ENCODE measurements at places on chromosomes 5 and 9.
A peak's percentile ranks its signal among the peaks of the same experiment; 100 is the strongest.

DNA sequence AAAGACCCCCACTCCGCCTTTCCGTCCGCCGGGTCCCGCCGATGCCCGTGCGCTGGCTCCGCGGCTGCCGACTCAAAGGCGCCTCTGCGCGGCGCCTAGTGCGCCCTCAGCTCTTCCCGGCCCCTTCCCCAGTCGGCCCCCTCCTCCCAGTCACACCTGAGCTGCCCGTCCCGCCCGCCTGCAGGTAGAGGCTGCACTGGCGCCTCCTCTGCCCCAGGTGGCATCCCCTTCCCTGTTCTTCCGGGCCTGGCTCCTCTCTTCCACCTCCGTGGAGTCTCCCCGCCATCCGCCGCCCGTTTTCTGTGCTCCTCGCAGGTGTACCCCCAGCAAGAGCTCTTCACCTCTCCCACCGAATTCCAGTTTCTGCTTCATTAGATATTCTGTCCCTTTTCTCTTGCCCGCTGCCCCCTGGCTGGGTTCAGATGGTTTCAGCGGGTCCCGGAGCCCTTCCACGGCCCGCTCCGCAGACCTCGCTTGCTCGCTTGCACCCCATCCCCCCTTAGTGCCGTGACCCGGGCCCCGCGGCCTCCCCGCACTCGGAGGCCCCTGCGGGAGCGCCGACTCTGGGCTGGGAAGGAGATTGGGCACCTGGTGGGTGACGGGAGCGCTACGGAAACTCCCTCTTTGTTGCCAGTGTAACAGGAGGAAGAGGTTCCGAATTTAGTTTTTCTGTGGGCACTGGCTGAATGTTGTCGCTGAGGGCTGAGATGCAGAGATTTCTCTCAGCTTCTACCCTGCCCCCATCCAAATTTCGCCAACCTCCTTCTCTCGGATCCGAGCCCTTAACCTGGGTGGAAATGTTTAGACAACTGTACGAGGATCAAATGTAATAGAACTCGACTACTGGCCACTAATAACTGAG, 809 bp downstream of the SLC44A1 start:
- peak; percentile 20 for DNase-seq

GRCh38 chr9:123656565-123656964, 273.4 kb downstream of the DENND1A start:
- no peak for DNase-seq

GRCh38 chr9:89386206-89386605, 67.9 kb downstream of the SECISBP2 start:
- DNase-seq: no peak

GRCh38 chr5:2155556-2155955, 272.8 kb upstream of the IRX4 start:
- DNase-seq: no peak

GRCh38 chr5:55450050-55450765, 84.6 kb downstream of the PLPP1 start:
- no peak for DNase-seq

DNA sequence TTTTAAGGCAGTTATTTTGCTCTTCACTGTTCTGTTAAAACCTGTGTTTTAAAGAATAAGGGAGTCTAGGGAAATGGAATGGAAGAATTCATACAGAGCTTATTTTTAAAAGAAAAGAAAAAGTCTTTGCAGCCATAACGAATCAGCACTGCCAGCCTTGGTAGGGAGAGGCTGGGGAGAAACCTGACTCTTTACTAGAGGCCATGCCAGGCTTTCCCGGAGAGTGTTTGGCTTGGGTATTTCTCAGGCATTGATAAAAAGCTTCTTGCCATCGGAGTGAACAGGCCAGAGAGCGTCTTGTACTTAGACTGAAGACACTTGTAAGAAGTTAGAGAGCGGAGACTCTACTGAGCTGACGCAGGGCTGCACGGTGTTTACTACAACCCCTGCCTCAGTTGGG, 72.7 kb upstream of the NFIL3 start:
- no peak for DNase-seq

GRCh38 chr9:37870081-37870798, 33.7 kb downstream of the SLC25A51 start:
- DNase-seq: no peak

GRCh38 chr5:81189875-81190498, 43.1 kb upstream of the CKMT2 start:
- DNase-seq: no peak

DNA sequence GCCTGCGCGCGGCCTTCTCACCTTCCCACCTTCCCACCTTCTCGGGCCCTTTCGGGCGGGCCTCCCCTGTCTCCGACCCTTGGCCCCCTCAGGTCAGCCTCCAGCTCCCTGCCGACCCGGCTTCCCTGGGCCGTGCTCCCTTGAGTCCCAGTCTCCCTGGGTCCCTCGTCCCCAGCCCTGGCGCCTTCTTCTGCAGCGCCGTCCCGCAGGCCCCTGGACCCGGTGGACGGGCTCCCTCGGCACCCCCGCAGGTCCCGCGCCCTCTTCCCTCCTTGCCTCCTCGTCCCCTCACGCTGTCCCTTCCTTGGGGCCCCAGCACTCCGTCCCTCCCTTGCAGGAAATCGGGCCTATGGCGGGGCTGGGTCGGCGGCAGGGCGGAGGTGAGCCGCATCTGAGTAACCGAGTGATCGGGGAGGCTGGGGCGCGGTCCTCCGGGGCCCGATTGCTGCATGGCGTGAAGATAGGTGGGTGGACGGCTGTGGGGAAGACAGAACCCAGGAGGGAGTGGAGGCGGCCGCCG, 7.6 kb downstream of the ARPC5L start:
- DNase-seq: no peak

DNA sequence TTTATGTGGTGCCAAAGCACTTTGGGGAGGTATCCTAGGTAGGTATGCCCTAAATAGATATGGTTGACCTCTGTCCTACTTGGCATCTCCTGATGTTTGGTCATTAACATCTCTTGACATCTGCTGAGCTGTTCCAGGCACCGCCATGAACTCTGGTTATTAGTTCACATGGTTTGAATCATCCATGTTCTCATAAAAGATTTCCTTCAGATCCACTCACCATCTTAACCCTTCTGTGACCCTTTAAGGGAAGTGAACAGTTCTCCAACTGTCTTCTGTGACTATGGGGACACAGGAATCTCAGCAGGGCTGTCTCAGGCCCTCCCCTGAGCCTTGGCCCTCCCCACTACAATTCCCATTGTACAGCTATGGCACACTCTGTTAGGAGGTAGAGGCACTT, 167.7 kb downstream of the CDH6 start:
- DNase-seq: no peak

DNA sequence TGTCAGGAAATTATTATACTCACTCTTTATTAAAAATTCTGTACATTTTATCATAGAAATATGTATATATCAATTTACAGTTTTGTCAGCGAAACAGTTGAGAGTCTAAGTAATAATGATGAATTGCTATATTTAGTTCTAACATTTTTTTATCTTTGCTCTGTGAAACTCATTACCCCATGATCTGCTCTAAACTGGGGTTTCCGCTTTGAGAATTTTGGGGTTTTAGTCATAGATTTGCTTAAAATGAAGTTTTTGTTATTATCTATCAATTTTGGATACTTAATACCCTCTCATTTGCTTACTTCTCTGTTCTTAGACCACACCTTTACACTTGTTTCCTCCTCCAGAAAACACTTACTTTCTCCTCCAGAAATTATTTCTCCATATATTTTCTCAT, 333.8 kb upstream of the MPDZ start:
- no peak for DNase-seq

- no peak for DNase-seq
These were observed 10.0 kb downstream of the ALG2 start for GRCh38 chr9:99211746-99212145.

- DNase-seq: no peak
These were observed 166.3 kb upstream of the KIF2A start for GRCh38 chr5:62139741-62140140.

GRCh38 chr9:95947118-95947517, 71.6 kb downstream of the ERCC6L2 start:
- no peak for DNase-seq

DNA sequence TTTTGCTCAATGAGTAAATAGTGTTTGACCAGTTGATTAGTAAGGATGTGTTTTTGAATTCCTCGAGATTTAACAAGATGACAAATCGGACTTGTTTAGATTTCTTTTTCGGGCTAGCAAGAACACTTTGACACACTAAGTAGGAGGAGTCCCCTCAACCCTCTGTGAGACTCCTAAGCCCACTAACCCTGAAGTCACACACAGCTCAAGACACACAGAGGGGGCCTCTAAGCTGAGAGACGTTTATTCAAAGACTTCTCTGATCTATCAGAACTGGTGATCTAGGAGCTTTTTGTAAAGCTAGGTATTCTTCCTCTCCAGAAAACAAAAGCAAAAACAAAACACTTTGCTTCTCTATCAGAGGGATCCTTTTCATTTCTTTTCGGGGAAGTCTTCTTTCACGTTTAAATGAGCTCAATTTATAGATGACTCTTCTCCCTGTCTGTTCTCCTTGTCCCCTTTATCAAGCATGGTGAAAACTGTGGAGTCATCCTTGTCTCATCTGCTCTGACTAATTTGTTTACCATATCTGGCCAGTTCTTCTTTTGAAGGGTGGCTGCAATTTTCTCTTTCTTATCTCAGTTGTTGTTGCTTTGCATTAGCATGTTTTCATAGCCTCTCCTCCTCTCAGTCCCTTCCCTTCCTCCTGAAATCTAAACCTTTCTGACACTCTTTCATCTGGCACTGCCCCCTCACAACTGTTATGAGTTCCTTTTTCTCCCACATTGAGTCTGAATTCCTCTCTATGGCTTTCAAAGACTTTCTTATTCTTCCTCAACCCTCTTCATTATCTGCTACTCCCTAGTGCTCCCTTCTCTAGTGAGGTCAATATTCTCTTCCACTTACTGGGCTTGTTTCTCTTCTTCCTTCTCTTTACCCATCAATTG, 68.5 kb upstream of the RAI14 start:
- DNase-seq: no peak

DNA sequence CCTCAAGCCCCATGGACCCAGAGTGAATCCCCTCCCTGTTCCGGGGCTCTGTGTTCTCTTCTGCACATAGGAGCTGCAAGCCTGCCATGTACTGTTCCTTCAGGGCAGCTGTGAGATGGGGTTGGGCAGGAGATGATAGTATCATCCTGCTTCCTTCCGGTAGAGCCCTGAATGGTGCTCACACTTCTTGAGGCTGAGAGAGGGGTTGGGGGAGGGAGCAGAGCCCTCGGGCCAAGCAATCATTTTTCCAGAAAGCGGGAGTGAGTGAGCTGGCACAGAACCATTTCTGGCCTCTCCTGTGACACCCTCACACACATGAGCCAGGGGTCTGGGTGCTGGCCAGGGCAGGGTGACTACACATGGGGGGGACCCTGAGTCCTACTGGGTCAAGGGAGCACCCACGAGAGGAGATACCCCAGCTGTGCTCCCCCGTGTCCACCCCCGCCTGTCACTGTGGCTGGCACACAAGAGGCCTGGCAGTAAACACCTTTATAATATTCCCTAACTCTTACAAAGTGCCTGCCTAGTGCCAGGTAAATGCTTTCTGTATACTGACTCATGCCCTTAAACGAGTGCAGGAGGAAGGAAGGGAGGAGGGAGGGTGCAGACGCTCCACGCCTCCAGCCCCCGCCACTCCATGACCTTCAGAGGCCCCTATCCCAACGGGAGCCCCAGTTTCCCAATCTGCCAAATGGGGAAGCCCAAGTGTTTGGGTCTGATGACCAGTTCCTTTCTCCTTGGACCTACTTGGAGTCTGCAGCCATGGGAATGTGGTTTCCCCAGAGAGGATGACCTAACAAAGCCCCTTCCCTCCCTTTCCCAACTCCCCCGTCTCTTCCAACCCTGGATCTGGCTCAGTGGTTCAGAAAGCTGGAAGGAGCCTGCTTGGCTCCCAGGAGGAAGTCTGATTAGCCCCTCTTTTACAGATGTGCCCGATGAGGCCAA, 15.5 kb downstream of the AKNA start:
- DNase-seq: peak; percentile 47

DNA sequence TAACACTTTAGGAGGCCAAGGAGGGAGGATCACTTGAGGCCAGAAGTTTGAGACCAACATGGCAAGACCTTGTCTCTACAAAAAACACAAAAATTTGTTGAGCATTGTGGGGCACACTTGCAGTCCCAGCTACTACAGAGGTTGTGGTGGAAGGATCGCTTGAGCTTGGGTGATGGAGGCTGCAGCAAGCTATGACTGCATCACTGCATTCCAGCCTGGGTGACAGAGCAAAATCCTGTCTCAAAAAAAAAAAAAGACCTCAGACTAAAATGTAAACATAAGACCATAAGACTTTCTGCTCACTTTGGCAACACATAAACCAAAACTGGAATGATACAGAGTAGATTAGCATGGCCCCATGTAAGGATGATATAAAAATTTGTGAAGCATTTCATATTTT, 24.6 kb upstream of the NANS start:
- no peak for DNase-seq

DNA sequence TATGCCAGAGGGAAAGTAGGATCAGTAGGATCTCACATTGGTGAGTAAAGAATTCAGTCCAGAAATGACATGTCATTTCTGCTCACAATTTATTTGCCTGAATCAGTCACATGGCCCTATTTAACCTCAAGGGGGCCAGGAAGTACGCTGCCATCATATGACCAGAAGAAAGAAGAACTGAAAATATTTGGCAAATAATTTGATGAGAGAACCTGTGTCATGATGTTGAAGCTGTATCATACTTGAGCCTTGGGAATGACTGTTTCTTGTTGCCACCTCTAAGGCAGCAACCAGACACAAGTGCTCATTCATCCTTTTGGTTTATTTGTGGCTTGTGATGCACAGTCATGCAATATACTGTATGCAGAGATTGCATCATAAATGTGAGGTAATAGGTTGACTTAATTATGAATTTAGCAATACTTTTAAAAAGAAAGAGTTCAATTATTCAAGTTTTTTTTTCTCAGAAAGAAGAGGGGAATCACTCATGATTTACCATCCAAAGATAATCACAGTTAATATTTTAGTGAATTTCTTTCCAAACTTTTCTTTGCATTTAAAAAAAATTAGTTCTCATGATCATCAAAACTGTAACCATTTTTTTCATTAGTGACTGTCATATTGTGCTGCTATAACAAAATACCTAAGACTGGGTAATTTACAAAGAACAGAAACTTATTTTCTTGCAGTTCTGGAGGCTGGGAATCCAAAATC, 8.2 kb upstream of the ZFYVE16 start:
- DNase-seq: no peak

- DNase-seq: no peak
These were observed 1935.0 kb downstream of the EFNA5 start for GRCh38 chr5:105735704-105736103.

DNA sequence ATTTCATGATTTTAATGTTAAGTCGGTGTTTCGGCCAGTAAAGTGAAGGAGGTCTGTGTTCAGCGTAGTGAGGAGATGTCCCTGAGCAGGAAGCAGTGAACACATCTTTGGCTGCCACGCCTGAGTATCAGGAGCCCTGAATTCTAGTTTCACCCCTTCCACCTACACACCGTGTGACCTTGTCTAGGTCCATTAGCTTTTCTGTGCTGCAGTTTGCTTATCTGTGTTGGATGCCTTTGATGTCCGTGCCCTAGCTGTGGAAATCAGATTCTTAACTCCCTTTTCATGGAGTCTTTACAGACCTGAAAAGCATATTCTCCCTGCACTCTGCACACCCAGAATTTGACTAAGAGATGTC, 601 bp downstream of the FBXO38 start:
- no peak for DNase-seq

DNA sequence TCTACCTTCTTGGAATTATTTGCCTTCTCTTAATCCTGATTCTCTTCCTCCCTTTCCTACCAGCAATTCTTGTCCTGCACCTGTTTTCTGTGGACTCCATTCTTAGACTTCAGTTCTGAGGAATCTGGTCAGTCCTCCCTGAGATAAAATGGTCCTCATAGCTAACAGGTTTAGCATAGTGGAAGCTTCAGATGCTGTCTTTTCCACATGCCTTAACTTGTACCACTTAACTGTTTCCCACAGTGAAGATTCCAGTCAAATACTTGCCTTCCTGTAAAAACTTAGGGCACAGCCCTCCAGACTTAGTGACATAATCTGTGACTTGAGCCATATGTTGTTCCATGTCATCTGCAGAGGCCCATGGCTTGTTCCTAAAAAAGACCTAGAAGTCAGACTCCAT, 261.3 kb downstream of the CWC27 start:
- no peak for DNase-seq
